ENCODE measurements at places on chromosomes 5 and 9. TPM values are rescaled to one million over a fixed set of nuclear protein-coding genes. Genes with fewer than 3 reads are reported as not detected.

DNA sequence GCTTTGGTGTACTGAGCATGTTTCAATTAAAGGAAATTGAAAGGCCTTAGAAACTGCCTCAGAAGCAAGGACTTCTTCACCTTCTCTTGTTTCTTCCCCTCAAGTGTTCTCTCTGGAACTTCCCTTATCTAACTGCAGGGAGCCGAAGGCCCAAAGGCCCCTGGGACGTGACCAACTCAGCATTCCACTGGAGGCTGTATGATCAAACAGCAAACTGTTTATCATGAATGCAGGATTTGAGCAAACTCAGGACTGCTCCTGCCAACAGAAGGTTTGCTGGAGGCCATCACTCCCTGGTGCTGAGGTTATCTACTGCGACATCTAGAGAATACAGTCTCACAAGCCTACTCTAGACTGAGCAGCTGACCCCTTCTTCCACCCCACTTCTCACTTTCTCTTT is 4.8 kb upstream of the CDH10 start:
- no peak for DNase-seq

The LCN9 gene
- not detected for total RNA-seq

DNA sequence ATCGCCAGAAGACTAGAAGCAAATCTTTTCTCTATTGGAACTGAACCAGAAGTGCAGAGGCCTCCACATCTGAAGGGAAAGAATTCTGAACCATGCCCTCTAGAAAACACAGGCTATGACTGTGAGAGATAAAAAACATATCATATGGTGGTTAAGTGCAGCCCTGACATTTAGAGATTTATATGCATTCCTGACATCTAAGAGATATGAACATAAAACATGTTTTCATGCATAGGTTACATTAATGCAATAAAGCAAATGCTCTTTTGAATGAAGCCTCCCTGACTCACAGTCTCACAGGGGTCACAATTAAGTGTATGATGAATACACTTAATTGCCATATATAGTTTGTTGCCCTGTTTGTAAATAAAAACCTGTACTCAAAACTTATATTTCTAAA is 28.9 kb upstream of the CKMT2 start:
- DNase-seq = no peak

The PCDHGA8 gene
- 13.9 TPM for total RNA-seq

The TMEM8B gene
- total RNA-seq = 14.6 TPM

DNA sequence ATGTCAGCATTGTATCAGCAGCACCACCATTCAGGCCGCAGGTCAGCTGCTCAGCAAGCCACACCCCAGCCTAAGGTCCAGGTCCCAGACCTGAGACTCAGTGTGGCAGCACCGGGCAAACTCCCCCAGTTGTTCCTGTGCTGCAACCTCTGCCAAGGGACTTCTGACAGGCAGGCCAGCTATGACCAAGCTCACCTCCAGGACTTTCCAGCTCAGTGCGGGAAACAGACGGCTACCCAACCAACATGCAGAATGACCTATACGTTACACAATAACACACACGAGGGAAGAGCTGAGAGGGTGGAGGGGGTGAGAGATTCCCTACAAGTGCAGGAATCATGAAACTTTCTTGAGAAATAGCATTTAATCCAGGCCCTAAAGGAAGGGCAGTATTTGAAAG is 143.7 kb downstream of the FSTL4 start:
- DNase-seq = no peak

The SH3TC2 gene
- 1.1 TPM for total RNA-seq

- DNase-seq = no peak
These were observed 174.1 kb downstream of the PRELID2 start for GRCh38 chr5:145660897-145661640.

DNA sequence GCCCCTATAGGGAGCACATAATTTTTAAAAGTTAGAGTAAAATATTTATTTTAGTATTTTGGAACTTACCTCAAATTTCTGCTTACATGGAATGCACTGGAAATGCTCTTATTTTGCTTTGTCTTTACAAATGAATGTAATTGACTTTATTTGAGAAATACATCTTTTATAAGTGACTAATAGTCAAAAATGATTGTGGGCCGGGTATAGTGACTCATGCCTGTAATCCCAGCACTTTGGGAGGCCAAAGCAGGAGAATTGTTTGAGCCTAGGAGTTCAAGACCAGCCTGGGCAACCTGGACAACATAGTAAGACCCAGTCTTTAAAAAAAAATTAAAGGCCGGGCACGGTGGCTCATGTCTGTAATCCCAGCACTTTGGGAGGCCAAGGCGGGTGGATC is 5.8 kb downstream of the HMGCR start:
- DNase-seq = no peak

- no peak for DNase-seq
These were observed 351.9 kb upstream of the IRX2 start for GRCh38 chr5:3103262-3103811.

The BTNL9 gene
- 10.7 TPM for total RNA-seq
